ENCODE measurements at places on chromosomes 6 and 20.

DNA sequence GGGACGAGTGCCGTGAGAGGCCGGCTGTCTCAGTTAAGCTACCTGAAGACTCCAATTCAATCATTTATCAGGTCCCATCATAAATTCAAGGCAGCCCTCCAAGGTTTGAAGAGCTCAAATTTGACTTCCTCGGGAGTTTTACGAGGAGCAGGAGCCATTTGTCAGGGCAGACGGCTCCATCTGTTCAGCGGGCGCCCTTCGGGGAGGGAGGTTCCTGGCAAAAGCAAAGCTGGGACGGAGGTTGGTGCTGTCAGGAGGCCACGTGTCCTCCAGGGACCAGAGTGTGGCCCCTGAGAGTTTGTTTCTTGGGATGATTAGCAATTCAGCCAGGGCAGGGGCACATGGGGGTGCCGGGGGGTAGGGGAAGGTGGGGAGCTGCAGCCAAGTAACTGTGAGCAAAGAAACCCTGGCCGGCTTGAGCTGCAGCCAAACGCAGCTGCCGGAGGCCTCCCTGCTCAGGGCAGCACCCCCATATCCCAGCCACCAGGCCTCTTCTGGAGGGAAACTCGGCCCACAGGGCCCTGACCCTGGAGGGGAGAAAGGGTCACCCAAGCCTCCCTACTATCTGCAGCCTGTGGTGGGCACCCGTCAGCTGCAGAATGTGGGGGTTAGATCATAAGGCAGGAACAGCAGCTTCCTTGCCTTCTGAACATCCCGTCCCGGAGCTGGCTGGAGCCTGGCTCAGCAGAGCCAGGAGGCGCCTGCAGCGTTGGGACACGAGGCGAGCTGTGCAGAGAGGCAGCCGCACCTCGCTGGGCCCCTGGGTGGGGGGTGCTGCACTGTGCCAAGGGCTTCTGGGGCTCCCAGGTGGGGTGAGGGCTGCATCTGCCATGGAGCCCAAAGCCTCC is 63.6 kb upstream of the GATA5 start:
- DNase-seq, result no peak

GRCh38 chr6:158083455-158084325 is 84.4 kb downstream of the SERAC1 start:
- no peak for DNase-seq

DNA sequence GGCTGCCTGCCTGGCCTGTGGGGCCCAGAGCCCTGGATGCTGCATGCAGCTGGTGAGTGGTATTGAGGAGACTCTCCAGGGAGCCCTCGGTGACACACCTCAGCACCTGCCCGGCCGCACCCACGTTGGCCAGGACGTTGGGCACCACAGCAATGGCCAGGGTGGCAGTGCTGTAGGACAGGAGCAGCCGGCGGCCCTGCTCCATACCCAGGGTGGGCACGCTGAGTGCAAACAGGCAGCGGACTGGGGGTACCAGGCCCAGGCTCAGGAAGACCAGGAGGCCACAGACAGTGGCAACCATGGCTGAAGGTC is 4.7 kb downstream of the OCSTAMP start:
- no peak for DNase-seq

- peak; percentile 84 for DNase-seq
These were observed 13.6 kb downstream of the TRAPPC3L start for GRCh38 chr6:116531675-116532570.

GRCh38 chr6:109626311-109626710 is 64.7 kb downstream of the AK9 start:
- no peak for DNase-seq

DNA sequence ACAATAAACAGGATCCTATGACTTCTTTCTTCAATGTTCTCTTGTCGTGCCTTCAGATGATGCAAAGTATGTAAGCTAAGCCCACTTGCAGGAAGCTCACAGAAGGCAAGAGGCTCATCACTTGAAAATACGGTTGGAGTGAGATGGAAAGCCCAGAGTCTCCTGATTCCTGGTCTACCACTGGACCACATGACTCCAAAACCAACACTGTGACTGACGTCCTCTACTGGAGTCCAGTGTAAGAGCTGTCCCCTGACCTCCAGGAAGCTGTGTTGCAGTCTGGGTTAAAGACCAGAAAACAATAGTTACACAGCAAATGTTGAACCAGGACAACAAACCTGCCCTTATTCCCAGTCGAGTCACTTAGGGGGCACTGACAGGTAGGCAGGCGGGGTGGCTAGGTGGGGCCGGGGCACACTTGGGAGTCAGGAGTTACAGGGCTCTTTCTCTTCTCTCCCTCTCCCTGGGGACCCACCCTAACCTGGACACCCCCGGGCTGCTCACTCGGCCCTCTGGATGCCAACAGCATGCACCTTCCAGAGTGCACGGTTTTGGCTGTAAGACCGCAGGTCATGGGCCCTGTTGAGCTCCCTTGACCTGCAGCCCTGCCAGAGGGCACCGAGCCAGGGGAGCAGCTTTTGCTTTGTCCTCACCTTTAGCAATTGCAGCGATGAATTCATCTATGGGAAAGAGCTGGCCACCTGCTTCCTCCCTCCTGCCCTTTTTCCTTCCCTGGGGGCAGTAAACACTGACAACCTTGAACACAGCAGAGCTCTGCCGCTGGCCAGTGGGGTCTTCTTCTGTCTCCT is 7.4 kb downstream of the PCK1 start:
- no peak for DNase-seq

GRCh38 chr6:93701526-93701925 is 282.2 kb upstream of the EPHA7 start:
- DNase-seq, result no peak

DNA sequence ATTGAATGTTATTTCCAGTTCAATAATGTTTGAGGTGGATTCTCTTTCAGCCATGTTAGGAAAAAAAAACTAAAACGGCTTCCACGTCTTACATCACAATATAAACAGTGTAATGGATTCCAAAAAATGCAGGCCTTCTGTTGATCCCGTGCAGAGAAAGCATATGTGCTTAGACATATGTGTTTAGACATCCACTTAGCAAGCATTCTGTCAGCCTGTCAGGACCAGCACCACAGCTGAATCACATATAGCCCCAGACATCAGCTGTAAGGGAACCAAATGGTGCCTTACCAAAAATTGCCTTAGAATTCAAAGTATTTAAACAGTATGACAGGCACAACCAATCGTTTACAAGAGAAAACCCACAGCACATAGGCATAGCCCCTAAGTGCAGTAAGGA is 304.9 kb downstream of the EYA4 start:
- DNase-seq, result no peak

DNA sequence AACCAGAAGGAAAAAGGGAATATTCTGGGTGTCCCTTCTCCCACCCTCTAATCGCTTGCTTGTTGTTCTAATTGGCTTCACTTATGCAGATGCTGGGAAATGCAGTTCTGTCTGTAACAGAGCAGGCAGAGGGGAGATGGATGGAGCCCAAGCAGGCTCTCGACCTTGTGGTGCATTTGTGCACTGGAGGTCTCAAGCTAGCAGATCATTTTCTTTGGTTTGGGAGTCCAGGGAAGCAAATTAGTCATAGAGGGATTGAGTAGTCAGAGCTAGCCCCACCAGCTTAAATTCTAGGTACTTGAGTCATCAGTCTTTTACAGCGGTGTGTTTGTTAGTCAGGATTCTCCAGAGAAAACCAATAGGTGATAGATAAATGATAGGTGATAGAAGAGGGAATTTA is 234.7 kb upstream of the ECI2 start:
- DNase-seq, result no peak

DNA sequence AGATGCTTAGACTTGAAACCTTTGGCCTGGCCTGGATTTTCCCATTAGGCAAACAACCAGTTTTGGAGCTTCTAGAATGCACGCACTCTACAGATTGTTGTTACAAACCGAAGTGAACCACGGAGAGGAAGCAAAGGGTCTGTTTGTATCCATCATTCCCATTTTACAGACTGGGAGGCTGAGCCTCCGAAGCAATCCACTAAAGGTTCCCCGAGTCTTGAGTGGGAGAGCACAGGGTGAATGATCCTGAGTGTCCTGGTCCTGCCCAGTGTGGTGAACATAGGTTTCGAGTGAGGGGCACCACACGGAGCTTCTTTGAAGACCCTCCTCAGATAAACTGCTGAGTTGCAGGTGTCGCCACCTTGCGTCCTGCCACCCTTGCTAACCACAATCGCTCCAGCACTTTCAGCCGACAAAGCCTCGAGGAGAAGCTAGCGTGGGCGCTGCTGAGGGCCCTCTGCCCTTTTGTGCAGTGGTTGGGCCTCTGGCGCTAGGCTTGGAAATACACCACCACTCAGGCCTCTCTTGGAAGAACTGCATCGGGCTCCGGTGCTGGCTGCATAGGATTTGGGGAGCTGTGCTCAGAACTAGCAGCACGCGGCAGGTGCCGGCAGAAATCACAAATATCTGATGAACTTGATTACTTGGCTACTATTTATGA is 1.4 kb upstream of the PRDM13 start:
- DNase-seq, result no peak

DNA sequence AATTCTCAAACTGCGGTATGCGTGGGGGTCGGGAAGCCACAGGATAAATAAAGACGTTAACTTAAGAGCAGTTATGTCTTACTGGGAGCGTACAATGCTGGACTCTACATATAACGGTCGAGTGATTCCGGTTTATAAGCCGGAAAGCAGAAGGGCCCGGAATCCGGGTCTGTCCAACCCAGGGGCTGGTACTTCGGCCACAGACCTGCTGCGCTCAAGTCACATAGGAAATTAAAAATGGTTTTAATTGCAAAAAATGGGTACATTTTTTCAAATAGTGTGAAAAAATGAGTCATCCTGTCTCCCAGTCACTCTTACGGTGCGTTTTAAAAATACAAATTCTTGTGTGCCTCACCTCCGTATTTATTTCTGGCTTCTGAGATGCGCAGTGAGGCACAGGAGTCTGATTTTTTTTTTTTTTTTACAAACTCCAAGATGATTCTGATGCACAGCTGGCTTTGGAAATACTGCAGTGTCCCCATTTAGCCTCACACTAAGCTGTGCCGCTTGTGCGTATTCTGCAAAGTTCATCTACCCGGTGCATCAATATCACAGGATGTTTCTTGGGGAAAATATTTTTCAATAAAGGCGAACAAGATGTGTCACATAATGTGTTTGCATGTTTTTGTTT is 1.0 kb downstream of the PCIF1 start:
- no peak for DNase-seq

GRCh38 chr6:145373826-145374225 is 361.5 kb downstream of the EPM2A start:
- DNase-seq, result no peak

- no peak for DNase-seq
These were observed 6.3 kb upstream of the OR14J1 start for GRCh38 chr6:29295181-29295585.

DNA sequence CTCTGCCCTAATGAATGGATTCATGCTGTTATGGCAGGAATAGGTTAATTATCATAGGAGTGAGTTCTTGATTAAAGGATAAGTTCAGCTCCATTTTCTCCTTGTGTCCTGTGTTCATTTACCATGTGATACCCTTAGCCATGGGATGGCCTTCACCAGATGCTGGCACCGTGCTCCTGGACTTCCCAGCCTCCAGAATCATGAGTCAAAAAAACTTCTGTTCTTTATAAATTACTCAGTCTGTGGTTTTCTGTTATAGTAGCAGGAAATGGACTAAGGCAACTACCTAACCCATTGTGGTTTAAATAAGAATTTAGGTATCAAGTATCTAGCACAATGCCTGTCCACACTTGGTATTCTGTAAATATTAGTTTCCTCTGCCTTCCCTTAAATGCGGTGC is 223.5 kb downstream of the MEI4 start:
- no peak for DNase-seq

GRCh38 chr20:42955713-42956112 is 234.0 kb downstream of the PTPRT start:
- DNase-seq, result no peak

GRCh38 chr6:34560366-34561226 is 4.5 kb upstream of the SPDEF start:
- DNase-seq, result peak; percentile 66

DNA sequence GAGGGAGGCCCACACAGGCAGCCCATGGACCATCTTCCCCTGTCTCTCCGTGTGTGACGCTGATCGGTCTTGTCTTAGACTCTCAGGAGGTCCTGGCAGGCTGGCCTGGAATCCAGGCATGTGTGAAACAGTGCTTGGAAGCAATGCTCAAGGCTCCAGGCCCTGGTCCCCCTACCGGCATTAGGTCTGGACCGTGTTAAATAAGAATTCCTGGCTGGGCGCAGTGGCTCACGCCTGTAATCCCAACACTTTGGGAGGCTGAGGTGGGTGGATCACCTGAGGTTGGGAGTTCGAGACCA is 13.0 kb downstream of the IP6K3 start:
- no peak for DNase-seq

- DNase-seq, result no peak
These were observed 59.0 kb downstream of the EYA2 start for GRCh38 chr20:46953596-46953995.

GRCh38 chr6:81366972-81367371 is 385.5 kb downstream of the TENT5A start:
- no peak for DNase-seq

Measured in stomach (tissue), 19 donors.